T-helper 22 cell (primary cell): ENCODE measurements at places on chromosomes 13 and 19.

DNA sequence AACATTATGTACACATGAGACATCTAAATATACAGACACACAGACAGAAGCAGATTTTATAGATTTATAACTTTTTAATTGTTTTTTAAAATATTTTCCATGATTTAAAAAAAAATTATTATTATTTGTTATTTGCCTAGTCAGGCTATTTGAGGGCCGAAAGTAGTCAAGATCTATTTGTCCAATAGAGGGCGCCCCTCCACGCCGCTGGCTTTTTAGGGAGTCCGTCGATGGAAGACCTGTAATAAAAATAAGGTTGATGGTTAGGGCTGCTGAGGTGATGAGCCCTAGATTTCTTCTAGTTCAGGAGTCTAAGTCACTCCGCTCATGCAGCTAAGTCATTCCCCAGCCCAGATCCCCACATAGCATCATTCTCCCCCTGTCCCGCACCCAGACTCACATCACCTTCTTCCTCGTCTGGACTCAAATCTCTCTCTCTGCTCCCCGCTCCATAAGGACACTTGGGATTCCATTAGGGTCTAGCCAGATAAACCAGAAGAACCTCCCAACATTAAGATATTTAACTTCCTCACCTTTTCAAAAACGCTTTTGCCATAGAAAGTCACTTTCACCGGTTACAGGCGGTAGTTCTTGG, 33.9 kb upstream of the CEACAM21 start:
- DNase-seq = peak; percentile 52

- no peak for DNase-seq
These were observed 2.5 kb downstream of the KDM4B start for GRCh38 chr19:4971424-4971793.

DNA sequence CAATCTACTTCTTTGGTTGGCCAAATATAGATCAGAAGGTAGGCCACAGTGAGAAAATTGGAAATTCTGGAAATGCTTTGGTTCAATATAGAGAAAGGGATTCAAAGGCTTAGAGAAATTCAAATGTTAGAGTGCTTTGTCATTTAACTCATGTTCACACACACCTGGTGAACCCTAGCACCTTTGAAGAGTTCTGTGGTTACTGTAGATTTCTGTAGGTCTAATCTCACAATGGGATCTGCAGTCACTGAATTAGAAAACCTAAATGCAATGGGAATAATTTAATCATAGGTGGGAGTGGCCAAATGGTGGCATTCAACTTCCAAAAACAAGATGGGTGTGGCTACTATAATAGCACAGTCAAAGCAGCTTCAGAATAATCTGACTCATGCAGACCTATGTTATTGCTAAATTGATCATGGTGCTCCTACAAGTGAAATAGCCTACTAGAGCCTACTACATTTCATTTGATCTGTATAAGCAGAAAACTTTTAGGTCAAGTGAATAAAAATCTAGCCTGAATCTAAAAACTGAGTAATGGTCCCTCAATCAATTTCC, 1152.9 kb downstream of the PCDH9 start:
- DNase-seq = no peak

DNA sequence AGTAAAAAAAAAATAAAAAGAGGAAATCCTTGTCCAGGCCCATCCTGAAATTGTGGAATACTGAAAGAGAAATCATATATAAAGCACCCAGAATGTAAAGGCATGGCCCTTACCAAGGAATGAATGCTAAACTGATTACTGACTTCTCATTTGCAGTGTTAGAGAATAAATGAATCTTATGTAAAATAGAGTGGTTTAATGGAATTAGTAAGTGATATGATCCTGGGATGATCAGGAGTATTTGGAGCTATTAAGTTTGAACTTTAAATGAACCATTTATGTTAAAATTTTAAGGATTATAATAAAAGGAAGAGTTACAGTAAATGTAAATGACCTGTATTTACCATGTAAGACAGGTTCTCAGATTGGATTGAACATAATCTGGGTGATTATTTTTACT, 75.4 kb downstream of the PDS5B start:
- no peak for DNase-seq

- no peak for DNase-seq
These were observed 597.4 kb downstream of the UQCRFS1 start for GRCh38 chr19:28615546-28615916.

DNA sequence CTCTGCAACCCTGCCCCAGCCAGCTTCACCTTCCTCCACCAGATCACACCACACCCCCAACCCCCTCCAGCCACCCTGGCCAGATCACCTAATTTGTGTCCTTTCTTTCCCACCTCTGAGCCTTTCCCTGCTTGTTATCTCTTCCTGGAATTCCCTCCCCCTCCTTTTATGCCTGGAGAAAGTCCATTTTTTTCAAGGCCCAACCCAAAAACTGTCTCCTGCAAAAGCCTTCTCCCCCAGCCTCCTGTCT, 5.3 kb upstream of the TLE2 start:
- DNase-seq = no peak
